Endodermal cell (in vitro differentiated cells): ENCODE measurements at places on chromosomes 4 and X.
A peak's percentile ranks its signal among the peaks of the same experiment; 100 is the strongest.

GRCh38 chr4:6248394-6248793 lies 21.3 kb upstream of the WFS1 start:
- DNase-seq, result no peak

GRCh38 chr4:113673450-113673849 lies 88.1 kb downstream of the CAMK2D start:
- DNase-seq, result peak; percentile 63

DNA sequence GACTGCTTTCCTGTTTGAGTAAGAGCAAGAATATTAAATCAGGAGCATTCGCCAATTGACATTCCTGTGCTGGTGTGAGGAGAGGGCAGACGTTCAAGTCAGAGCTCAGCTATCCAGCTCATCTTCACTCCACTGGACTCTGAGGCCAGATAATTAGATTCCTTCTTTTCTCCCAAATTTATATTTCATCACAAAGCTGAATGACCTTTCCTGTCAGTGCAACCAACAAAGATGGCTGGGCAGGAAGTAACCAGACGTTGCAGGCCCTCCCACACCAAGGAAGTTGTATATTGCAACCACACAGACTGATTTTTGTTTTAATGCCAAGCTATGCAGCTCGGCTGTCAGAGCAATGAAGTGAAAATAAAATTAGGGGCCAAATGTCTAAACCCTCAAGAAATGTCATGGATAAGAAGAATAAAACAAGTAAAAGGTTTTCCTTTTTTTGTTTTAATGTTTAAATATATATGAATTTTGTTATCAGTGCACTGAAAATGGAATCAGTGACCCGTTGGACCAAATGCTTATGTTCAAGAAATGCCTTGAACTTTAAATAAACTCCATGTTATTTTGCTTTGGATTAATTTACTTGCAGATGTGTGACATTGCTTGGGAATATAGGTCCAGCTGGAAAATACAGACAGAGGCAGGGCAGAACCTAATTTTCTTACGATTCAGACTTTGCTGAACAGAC lies 578.9 kb upstream of the FAT1 start:
- DNase-seq, result no peak

DNA sequence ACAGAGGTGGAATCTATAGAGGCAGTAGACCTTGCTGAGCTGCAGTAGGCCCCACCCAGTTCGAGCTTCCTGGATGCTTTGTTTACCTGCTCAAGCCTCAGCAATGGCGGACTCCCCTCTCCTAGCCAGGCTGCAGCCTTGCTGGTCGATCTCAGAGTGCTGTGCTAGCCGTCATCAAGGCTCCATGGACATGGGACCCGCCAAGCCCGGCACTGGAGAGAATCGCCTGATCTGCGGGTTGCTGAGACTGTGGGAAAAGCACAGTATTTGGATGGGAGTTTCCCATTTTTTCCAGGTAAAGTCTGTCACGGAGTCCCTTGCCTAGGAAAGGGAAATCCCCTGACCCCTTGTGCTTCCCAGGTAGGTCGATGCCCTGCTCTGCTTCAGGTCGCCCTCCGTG lies 124.8 kb upstream of the KLF8 start:
- DNase-seq, result no peak

- no peak for DNase-seq
Observed at GRCh38 chr4:99076292-99076976, 12.2 kb downstream of the ADH5 start.

DNA sequence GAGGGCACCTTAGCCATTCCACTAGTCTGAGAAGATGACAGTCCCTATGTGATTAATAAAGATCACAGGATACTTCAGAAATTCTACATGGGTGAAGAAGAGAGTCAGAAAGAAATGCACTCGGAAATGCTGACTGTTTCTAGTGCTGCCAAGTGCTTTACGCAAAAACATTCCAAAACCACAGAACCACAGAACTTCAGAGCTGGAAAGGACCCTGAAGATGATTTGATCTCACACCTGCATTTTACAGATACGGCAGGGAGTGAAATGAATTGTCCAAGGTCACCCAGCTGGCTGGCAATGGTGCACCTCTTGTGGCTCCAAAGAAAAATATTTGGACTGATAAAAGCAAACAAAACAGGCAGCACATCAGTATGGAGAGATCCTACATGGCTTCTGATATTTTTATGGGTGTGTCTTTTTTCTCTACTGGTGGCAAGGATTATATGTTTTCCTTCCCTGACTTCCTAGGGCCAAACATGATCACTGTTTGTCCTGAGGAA lies 115.9 kb downstream of the MAML3 start:
- no peak for DNase-seq

DNA sequence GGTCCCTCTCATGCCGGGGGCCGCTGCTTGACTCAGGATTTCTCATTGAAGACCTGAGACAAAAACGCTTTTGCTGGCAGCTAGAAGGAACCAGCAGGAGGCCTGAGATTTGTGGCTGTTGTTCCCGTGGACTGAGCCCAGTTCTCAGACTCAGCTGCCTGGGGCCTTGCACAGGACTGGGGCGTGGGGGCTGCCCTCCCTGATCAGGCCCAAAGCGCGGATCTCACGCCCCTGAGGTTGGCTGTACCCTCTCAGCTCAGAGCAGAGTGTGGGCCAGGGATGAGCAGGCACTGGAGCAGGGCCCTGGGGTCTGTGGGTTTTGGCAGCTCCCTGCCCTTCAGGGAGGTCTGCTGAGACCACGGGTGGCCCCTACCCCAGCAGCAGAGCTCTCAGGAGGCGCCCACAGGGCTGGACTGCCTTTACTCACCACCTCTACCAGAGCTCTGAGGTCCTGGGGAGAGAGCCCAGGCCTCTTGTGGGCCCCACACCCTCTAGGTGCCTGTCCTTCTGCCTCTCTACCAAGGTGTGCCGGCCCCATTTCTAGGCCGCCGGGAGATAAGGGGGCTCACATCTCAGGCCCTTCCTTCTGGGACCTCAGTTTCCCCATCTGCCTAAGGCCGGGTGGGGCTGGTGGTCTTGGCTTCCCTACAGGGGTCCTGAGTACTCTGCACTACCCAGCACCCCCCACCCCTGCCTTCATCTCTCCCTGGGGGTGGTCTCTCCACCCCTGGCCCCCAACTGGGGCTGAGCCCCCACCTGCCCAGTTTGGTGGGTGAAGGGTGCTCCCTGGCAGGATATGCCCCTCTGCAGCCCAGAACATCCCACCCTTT lies 5.6 kb downstream of the MSANTD1 start:
- DNase-seq, result peak; percentile 34

GRCh38 chr4:184335520-184335919 lies 117.8 kb upstream of the ENPP6 start:
- DNase-seq, result no peak

DNA sequence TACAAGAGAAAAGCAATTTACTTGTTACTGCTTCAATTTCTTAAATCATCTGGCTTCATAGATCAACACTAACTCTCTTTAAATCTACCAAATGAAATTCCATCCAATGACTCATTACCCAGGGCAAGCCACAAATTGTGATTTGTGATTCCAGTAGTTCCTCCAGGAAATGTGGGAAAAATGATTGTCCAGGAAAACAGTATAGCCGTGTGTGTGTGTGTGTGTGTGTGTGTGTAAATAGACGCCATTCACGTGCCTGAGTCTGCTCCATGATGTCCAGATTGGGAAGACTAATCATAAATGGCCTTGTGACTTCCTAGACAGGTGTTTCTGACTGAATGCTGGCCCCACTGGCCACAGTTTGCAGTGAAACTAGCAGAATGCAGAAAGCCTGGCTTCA lies 121.3 kb downstream of the HS6ST2 start:
- no peak for DNase-seq

- DNase-seq, result peak; percentile 98
Observed at GRCh38 chr4:41644288-41644914, 104.1 kb downstream of the PHOX2B start.

- DNase-seq, result no peak
Observed at GRCh38 chr4:78971776-78972175, 32.5 kb upstream of the PAQR3 start.

DNA sequence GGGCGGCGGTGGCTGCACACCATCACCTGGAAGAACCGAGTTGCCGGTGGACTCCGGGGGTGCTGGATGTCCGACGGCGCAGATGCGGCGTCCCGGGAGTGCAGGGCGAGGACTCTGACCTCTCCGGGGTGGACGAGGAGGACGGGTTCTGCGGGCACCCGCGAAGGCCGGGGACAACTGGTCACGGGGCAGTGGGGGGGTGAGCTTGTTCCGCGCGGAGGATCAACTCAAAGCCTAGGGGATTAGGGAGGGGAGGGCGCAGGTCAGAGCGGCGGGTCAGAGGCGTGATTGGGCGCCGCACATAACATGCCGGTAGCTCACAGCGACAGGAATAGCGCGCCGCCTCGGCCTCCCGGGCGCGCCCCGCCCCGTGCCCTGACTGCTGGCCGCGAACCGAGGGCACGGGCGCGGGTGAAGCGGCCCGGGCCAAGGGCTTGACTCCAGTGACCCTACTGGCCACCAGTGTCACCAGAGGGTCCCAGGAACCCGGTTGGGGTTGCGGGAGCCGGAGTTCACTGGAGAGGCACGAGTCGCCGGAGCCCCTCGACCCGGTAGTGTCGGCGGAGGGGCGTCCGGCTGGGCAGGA lies at the start of gene KLHL34:
KLHL34 (minus strand) TSS at position 179 of the 586 bp plus-strand sequence. CDS start 542 bp downstream, outside the sequence.
- no peak for DNase-seq

DNA sequence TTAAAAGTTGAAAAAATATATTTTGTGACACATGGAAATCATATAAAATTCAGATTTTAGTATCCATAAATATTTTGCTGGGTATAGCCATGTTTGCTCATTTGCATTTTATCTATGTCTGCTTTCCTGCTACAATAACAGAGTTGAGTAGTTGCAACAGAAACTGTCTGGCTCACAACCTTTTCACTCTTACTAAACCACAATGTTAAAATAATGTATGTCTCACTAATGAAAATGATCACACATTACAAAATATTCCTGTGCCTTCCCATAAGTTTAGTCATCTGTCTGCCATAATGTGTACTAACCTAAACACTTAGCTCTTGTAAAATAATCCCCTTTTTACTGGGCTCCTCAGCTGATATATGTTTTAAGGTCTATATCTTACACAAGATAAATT lies 174.0 kb upstream of the PRPS2 start:
- no peak for DNase-seq

GRCh38 chrX:93760163-93760562 lies 86.2 kb downstream of the FAM133A start:
- no peak for DNase-seq
